ENCODE measurements at places on chromosomes 5 and 9.
A peak's percentile ranks its signal among the peaks of the same experiment; 100 is the strongest.

- no peak for DNase-seq
These were observed 11.1 kb downstream of the GRIN1 start for GRCh38 chr9:137149942-137150616.

GRCh38 chr5:74866596-74867162, 492 bp upstream of the FAM169A start:
- no peak for DNase-seq

GRCh38 chr5:79109527-79110492, 1.8 kb upstream of the BHMT start:
- peak; percentile 56 for DNase-seq

DNA sequence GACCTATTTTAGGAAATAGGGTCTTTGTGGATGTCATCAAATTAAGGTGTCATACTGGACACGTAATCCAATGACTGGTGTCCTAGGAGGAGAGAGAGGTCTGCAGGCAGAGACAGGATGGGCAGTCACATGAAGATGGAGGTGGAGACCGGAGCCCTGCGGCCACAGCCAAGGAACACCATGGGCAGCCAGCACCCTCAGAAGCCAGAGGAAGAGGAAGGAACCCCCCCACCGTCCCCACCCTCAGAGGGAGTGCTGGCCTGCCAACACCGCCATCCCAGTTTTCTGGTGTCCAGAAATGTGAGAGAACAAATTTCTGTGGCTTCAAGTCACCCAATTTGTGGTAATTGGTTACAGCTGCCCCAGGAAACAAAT, 88.3 kb downstream of the NSUN2 start:
- DNase-seq, result no peak

DNA sequence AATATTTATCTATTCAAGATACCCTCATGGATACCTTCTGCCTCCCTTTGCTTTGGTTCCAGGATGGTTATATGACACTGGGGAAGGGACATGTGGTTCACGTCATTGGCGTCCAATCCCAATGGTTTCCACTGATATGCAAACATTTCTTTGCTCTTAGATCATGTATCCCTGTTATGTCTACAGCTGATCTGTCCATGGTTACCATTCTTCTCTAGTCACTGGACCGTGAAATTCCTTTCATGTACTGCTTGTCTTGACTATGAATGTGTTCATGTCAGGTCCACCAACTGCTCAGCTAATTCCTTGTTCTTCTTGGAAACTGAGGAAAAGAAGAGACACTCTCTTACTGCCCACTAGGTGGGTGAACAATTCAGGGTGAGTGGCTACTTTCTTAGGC, 391.1 kb upstream of the ZNF608 start:
- DNase-seq, result no peak

- no peak for DNase-seq
These were observed 98.5 kb downstream of the ADAMTS12 start for GRCh38 chr5:33793276-33793675.

DNA sequence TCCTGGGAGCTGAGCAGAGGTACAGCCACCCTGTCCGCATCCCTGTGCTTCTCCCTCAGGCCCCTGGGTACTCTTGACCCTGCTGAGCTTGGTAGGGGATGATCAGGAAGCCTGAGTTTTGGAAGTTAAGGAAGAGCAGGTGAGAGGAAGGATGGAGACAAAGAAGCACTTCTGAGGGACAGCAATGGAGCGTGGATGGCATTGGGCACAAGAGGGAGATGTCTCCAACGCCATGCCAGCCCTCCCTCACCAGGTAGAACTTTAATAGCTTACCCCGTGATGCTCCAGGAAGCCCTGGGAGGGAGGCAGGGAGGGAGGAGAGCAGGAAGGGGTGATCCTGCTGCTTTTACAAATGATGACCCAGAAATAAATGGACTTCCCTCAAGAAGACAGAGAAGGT, 29.9 kb upstream of the SMU1 start:
- no peak for DNase-seq

- no peak for DNase-seq
These were observed 18.3 kb upstream of the TERT start for GRCh38 chr5:1312993-1313833.

GRCh38 chr5:65721050-65721719, 724 bp downstream of the SGTB start:
- DNase-seq, result peak; percentile 53

DNA sequence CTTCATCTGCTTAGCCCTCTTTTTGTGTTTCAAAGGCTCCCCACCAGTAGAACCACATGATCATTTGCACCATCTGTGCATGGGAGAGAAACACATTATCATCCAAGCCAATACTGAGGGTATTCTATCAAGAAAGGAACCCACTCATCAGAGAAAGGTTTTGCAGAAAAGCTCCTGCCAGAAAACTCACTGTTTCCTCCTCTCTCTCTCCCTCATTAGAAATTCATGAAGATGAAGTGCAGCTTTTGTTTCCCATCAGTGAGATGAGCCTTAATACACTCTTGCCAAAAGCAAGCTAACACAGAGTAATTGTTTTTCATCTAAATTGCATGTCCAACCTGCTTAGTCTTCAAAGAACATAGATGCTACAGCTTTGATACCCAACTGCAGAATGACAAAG, 142.4 kb upstream of the GRAMD2B start:
- DNase-seq, result no peak

DNA sequence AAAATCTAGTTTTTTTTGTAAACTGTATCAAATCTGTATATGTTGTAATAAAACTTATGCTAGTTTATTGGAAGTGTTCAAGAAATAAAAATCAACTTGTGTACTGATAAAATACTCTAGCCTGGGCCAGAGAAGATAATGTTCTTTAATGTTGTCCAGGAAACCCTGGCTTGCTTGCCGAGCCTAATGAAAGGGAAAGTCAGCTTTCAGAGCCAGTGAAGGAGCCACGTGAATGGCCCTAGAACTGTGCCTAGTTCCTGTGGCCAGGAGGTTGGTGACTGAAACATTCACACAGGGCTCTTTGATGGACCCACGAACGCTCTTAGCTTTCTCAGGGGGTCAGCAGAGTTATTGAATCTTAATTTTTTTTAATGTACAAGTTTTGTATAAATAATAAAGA, 24.3 kb downstream of the HMGCR start:
- DNase-seq, result no peak

All from body of pancreas (tissue), 4 donors.